Effector memory CD4-positive, alpha-beta T cell (primary cell): ENCODE measurements at places on chromosomes 12 and 14.

GRCh38 chr14:52043690-52044089, 25.2 kb downstream of the NID2 start:
- H3K4me1 ChIP-seq: no peaks in the 10 kb centered on the region
- H3K27me3 ChIP-seq: no peaks in the 10 kb centered on the region
- DNase-seq: no peak
- no peak overlapping the region for H3K4me3 ChIP-seq
- H3K36me3 ChIP-seq: no peaks in the 10 kb centered on the region

DNA sequence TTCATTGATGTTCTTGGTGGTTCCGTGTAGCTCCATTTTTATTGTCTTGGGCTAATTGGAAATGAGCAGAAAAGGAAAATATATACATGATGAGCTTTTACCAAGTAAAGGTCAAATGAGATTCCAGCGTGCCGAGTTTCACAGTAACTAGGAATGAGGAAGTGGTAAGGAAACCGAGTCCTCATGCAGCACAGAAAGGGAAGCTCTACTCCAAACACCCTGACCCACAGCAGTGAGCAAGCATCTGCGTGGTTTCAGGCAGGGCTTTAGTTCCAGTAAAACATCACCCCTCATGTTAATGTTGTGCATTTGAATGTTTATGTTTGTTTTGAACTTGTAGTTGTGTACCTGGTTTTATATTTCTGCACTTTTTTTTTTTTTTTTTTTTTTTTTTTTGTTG, 208.0 kb downstream of the SLC41A2 start:
- no peak for DNase-seq
- H3K27ac ChIP-seq: no peak overlapping the region
- no peaks in the 10 kb centered on the region for H3K27me3 ChIP-seq
- H3K36me3 ChIP-seq: no peaks in the 10 kb centered on the region

DNA sequence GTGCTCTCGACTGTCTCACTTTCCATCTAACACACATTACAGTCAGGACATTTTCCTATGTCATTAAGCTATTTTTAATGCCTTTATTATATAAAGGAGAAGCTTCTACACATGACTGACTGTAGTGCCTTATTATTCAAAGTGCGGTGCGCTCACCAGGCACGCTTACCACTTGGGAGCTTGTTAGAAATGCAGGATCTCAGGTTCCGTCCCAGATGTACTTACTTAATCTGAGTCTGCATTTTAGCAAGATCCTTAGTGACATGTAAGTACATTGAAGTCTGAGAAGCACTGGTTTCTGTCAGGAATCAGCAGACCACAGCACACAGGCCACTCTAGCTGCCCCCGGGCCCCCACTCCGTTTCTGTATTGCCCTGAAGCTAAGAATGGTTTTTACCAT, 44.7 kb upstream of the MDM1 start:
- H3K36me3 ChIP-seq: no peaks in the 10 kb centered on the region
- no peak for DNase-seq
- H3K4me1 ChIP-seq: peaks cover 19% of the 10 kb centered on the region
- no peak overlapping the region for H3K4me3 ChIP-seq

DNA sequence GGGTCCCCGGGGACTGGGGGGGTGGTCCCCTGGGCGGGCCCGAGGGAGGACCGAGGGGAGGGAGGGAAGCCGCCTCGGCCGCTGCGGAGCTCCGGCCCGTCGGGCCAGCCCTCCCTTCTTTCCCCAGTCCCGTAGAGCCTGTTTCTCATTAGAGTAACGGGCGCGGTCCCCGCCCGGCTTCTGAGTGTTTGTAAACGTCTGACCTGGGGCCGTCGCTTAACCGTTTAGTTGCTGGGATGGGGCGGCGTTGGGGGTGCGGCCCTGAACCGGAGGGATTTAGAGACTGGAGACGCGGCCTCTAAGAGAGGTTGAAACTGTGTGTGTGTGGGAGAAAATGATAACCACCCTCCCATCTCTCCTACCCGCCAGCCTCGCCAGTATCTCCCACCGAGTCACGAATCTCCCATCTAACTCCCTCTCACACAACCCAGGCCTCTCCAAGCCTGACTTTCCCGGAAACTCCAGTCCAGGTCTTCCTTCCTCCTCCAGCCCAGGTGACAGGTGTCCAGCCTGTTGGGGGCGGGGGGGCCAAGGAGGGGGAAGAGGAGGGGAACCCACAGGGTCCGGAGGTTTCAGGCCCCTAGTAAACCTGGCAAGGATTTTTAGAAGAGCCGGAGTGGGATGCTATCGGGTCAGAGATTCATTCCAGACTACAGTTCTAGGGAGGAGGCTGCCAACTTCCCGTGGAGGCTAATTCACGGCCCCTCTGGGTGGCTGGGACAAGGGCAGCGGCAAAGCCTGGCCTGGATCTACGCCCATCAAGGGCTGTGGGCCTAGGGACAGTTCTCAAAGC, 1.1 kb upstream of the NFATC4 start:
- no peak overlapping the region for H3K27ac ChIP-seq
- peaks cover 36% of the 10 kb centered on the region for H3K4me1 ChIP-seq
- peak overlapping the region; percentile 44 for H3K4me3 ChIP-seq
- no peak for DNase-seq

DNA sequence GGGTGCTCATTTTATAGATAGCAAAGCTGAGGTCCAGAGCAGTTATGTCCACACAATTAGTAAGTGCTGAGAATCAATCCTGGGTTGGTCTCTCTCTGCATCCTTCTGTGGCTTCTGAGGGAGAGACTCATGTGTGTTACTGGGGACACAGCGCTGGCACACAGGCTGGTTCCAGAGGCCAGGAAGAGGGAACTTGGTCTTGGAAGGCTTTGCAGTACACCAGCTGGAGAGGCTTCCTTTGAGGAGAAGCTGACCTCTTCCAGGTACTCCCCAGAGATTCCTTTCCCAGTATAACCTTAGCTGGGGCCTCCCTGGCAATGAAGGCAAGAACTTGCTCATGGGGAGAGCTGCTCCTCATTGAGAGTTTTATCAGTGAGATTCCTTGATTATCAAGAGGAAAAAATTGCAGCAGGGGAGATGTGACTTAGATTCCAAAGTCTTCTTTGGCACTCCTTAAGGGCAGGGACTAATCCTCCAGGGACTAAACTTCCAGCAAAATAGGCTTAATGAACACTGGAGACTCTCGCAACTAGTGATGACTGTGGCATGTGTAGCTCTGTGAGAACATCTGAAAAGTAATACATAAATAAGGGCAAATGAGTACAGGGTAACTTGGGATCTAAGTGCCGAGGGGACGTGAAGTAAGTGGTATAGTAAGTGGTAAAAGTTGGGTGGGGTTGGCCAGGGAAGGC, 13.9 kb upstream of the KRT80 start:
- H3K27me3 ChIP-seq: no peaks in the 10 kb centered on the region
- no peak overlapping the region for H3K27ac ChIP-seq
- H3K4me3 ChIP-seq: no peak overlapping the region
- no peak for DNase-seq
- no peaks in the 10 kb centered on the region for H3K4me1 ChIP-seq

DNA sequence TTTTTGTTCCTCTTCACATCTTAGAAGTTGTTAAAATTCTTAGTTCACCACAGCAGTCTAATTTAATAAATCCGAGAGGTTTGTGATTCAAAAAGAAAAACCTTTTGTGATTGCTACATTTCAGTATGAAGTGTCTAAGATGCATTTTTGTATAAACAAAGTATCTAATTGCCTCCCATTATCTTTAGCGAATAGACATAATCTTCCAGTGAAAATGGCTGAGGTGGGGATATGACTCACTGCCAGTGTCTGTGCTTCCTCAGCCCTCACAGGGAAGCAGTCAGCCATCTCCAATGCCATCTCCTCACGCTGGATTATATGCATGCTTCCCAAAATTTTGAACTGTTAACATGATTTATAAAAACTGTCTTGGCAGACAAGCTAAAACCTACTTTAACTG, 7.6 kb downstream of the GCH1 start:
- H3K36me3 ChIP-seq: no peaks in the 10 kb centered on the region
- DNase-seq: no peak
- H3K27me3 ChIP-seq: no peaks in the 10 kb centered on the region
- no peaks in the 10 kb centered on the region for H3K4me1 ChIP-seq
- H3K4me3 ChIP-seq: no peak overlapping the region

DNA sequence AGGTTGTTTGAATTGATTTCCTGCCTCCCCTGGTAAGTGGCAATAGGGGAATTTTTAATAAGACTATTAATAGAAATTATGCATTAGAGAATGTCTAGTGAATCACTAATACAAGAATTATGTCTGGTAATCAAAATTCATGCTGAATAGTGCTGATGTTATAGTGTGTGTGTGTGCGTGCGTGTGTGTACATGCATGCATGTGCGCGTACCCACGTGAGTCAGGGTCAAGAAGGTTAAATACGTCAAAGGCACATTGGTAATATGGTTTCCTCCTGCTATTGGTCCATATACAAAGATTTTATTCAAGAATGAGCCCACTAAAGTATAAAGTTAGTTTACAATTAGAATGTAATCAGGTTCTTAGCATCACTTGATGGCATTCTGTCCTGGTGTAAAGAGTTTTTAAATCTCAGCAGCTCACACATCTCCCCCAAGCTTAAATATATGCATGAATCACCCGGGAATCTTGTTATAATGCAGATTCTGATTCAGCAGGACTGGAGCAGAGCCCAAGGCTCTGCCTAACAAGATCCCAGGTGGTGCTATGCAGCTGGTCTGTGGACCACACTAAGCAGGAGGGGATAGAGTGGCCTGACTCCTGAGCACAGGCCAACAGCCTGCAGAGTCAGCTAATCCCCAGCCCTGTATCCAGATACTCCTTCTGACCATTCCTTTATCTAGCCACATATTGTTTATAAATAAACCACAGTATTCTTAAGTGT, 43.9 kb downstream of the TTC9 start:
- H3K4me1 ChIP-seq: no peaks in the 10 kb centered on the region
- no peaks in the 10 kb centered on the region for H3K27me3 ChIP-seq
- no peak overlapping the region for H3K27ac ChIP-seq

- H3K4me1 ChIP-seq: no peaks in the 10 kb centered on the region
- H3K27ac ChIP-seq: no peak overlapping the region
- H3K27me3 ChIP-seq: no peaks in the 10 kb centered on the region
- no peaks in the 10 kb centered on the region for H3K36me3 ChIP-seq
- no peak for DNase-seq
Observed at GRCh38 chr12:24756479-24757024, 192.3 kb downstream of the BCAT1 start.

- H3K36me3 ChIP-seq: no peaks in the 10 kb centered on the region
- H3K4me1 ChIP-seq: peaks cover 13% of the 10 kb centered on the region
- no peak overlapping the region for H3K27ac ChIP-seq
- no peak overlapping the region for H3K4me3 ChIP-seq
Observed at GRCh38 chr12:3132636-3133404, 55.6 kb downstream of the TSPAN9 start.

- no peaks in the 10 kb centered on the region for H3K36me3 ChIP-seq
- H3K27me3 ChIP-seq: no peaks in the 10 kb centered on the region
- no peak overlapping the region for H3K4me3 ChIP-seq
- no peak for DNase-seq
- H3K27ac ChIP-seq: no peak overlapping the region
Observed at GRCh38 chr12:76186131-76186906, 101.8 kb upstream of the NAP1L1 start.

DNA sequence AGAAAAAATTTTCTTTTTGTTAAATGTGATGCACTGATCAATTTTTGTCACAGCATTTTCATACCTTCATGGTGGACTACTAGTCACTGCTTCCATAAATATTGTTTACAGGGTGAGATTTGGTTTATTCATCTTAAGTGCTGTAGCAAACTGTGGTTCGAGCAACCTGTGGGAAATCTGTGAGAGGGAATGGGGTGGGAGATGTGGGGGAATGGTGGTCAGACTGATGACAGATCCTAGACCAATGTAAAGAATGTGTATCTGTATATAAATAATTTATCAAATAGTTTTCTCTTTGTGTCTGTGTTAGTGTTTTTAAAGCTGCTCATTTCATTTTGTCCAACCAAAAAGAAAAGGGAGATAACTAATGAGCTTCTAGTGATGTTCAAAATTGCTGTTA, 26.7 kb downstream of the CSRP2 start:
- H3K4me1 ChIP-seq: no peaks in the 10 kb centered on the region
- H3K27ac ChIP-seq: no peak overlapping the region
- no peak overlapping the region for H3K4me3 ChIP-seq

DNA sequence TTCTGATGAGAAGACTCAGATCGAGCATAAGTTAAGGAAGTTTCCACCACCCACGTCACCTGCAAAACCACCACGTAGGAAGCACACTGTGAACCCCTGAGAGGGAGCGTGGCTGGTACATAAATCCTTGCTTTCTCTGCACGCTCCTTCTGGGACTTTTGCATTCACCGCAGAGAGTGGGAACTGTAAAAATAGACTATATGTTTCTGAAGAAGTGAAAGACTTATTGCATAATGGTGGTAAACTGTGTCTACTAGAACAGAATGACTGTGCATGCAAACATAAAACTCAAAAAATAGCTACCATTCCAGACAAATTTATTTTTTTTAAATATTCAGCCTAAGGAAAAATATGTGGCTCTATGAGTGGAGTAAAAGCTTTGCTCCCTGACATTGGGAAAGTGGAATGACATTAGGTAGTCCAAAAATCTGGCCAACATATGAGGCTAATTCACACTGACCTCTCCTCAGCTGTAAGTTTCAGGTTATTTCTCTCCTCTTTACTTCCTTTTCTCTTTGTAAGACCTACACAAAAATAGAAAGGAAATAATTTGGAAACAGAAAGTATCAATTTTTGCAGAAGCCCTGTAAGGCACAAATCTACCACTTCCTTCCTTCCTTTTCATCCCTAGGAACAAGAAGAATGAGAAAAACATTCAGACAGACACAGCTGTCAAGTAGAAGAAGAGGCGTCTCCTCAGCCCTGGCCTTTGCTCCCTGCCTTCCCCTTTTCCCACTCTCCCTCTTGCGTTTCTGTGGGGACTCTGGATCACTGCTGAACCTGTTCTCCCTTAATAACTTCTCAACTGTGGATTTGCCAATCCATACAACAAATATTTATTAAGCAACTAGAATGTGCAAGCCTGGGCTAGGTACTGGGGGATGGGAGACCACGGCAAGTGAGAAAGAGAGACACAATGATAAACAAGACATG, 264.3 kb upstream of the FOXN3 start:
- no peaks in the 10 kb centered on the region for H3K36me3 ChIP-seq
- peak overlapping the region; percentile 15 for H3K27ac ChIP-seq
- peaks cover 25% of the 10 kb centered on the region for H3K4me1 ChIP-seq
- no peak for DNase-seq
- no peaks in the 10 kb centered on the region for H3K27me3 ChIP-seq

DNA sequence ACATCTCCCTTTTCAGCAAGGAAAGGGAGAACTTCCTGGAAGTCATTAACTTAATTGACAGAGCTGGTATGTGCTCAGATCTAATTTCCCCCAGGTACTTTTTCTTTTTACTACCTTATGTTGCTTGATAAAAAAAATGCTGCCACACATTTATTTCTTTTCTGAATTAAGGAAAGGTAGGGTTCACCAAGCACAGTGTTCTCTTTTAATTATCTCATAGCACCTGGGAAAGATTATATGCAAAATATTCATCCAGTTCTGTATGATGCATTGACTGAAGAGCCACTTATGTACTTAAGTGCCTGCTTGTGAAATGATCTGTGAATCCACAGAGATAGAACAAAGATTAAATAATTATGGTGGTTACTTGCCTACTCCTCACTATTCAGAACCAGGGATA, 25.1 kb downstream of the KCNC2 start:
- H3K4me1 ChIP-seq: no peaks in the 10 kb centered on the region
- no peak overlapping the region for H3K4me3 ChIP-seq
